Cortex of kidney (tissue), 1 donor: ENCODE measurements at places on chromosomes 1 and 21.

GRCh38 chr1:109535481-109535880 lies 4.2 kb upstream of the GPR61 start:
- no peak for DNase-seq

DNA sequence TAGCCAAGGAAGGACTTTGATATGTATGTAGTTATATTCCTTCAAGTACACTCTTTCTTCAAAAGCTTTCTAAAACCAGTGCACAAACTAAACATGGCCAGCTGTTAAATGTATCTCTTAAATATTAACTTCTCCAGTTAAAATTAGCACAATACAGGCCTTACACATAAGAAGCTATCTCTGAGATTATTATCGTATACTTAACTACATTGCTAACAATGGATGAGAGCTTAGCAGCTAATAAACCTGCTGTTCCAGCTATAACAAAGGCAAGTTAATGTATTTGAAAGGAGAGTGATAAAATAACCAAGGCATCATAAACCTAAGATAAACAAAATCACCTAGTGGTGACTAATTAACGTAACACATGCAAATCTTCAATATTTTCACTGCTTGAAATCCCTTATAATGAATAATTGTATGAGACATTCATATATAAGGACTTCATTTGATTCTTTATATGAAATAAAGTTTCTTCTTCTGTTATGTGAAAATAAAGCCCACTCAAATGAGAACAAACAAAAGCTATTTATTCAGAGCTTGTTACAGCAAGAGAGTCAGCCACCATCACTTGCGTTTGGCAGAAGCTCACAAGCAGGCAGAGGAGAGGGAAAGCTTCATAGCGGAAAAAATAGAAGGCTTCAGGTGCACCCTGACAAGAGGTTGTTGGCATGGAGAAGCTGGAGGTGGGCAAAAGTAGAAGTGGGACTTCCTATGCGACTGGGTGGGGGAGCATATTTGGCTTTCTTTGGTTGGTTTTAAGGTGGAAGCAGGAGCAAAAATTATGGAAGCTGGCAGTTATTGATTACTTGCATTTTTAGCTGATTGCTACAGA lies 274.1 kb upstream of the CHRM3 start:
- DNase-seq, result no peak

DNA sequence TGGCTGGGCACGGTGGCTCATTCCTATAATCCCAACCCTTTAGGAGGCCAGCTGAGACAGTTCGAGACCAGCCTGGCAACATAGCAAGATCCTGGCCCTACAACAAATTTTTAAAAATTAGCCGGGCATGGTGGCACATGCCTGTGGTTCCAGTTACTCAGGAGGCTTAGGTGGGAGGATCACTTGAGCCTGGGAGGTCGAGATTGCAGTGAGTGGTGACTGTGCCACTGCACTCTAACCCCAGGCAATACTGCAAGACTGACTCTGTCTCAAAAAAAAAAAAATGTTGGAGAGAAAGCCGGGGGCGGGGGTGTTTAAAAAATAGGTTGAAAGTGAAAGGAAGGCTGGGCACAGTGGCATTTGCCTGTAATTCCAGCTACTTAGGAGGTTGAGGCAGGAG lies 16.5 kb downstream of the CLDN19 start:
- DNase-seq, result no peak

- no peak for DNase-seq
Observed at GRCh38 chr1:231931146-231931545, 304.6 kb downstream of the DISC1 start.

DNA sequence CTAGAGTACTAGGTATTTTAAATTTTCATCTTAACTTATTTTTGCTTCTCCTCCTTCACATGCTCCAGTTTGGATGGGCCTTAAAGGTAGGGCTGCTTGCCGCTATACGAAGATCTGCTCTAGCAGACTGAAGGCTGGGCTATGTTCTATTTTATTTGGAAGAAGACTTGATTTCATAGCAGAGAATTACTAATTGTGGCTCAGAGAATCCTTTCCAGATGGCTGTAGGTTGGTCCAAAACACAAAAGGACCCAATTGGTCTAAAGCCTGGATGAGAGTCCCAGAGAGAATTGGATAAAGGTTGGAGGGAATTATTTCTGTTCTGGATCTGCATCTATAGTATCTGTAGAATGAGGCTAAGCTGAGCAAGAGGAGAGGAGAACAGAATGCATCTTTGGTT lies 719.4 kb upstream of the PTBP2 start:
- DNase-seq, result no peak

DNA sequence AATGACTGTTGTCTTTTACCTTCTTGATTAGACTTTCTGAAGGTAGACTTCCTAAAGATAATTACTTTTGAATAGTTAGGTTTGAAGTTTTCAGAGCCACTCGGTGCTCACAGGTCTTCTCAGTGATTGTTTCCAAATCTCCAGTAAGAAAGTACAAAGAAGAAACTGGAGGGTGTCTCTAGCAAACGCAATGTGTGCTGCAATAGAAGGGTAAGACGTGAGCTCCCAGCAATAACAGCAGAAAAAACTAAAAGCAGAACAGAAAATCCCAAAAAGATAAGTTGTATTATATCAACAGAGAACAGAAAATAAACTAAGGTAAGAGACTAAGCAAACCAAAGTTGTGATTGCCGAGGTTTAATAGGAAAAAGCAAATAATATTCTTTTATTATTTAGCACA lies 1.8 kb downstream of the CTTNBP2NL start:
- no peak for DNase-seq

- DNase-seq, result no peak
Observed at GRCh38 chr21:22292144-22292543, 1293.9 kb downstream of the NCAM2 start.

DNA sequence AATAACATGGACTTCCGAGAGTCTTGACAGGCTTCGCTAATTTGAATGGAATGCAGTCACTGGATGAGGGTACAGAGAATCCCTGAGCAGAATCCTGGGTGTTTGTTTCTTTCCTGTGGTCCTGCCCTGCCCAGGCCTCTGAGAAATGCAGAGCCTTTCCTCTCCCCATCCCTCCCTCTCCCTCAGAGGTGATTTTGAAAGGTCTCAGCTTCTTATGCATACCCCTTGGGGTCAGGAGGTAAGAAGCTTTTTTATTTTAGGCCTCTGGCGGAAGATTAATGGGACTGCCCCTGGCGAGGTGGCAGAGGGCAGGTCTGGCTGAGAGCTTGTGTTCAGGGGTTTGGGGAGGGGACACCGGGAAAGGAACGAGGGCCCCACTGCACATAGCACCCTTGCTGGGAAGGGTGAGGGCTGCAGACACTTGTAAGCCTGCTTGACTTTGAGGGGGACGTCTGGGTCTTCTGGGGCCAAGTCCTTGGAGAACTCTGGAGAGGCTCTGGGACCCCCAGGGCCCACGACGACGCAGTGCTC lies 116.5 kb upstream of the SLC45A1 start:
- no peak for DNase-seq

DNA sequence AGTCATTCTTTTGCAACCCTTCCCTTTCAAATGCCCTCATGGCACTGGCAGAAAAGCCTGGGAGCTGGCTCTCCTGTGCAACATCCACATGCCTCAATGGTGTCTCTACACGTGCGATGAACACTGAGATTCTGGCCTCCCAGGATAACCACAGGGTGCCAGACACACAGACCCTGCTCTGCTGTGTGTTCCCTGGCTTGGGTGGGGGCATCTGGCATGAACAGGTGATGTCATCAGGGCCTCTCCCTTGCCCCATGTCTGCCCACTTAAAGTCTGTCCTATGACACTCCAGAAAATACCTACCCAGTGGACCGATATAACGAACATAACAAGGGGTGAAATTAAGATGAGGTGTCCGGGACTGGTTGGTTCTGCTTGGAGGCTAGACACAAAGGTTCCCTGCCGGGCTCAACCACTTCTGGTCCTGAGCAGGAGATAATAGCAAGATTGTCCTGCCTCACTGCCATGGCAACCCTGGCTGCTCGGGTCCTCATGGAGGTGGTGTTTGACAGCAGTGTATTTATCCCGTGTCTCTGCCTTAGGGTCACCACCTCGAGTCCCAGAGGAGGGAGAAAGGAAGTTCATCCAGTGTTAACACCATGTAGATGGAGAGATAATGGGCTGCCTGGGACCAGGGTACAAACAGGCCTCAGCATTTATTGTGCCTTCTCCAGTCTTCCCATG lies 19.3 kb downstream of the INSRR start:
- DNase-seq, result no peak

GRCh38 chr21:44594406-44594916 lies 2.2 kb upstream of the KRTAP10-6 start:
- DNase-seq, result no peak

DNA sequence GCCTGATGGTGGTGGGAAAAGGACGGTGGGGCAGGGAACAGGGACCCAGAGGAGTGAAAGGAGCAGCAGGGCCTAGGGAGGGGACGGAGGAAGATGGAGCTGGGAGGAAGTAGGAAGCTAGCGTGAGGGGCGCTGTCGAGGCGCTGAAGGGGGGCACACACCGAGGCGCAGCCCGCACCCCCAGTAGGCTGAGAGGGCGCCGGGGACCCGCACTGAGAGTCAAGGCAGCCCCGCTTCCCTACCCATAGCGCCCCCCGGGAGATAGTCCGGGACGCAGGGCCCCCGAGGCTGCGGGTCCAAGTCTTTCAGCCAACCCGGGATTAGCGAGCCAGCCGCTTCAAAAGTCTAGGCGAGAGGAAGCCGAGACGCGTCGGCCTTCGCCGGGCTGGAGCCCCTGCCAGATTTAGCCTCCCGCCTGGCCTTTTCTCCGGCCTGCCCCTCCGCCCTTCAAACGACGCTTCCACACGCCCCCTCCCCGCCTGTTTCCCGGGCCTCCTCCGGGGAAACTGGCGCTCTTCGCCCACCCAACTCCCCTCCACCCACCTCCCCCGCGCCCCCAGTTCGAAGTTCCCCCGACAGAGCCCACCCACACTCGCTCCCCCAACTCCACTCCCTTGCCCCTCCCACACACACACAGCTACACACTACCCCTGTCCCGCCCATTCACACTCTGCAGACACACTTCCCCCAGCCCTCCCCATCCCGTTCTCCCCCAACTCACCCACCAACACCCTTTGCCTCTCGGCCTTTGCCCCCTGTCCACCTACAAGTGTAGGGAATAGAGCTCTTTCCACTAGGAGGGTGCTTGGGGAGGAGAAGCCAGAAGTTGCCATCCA lies 7.8 kb upstream of the PROX1 start:
- no peak for DNase-seq

DNA sequence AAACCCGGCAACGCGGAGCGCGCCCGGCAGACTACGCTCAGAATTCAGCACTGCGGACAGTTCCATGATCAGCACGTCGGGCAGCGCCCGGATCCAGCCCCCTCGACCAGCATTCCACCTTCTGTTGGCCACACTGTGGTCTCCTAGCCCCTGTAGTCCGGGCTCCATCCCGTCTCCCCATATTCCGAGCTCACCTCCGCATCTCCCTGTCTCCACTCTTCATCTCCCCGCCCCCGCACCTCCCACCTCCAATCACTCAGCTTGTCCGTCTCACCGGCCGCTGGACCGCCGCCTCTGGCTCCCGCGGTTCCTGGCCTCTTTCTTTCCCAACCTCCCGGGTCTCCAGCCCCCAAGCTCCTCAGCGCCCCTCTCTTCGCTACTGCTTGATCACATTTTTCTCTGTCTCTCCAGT lies 500 bp downstream of the EPHA10 start:
- DNase-seq, result no peak

DNA sequence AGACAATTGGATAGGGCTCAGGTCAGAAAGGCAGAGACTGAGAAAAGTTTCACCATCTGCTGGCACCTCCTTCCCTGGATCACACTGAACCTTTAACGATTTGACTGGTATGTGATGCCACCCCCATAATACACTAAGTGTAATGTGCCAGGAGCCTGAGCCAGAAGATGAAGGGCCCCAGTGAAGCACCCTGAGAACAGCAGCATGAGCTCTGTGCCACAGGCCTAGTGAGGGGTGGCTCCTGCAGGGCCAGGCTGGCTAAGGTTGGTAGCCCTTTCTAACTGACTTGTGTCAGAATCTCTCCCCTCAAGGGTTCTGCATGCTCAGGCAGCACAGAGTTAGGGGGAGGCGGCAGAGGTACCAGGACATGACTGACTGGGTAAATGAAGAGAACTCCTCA lies 38.9 kb downstream of the ARHGEF11 start:
- no peak for DNase-seq

DNA sequence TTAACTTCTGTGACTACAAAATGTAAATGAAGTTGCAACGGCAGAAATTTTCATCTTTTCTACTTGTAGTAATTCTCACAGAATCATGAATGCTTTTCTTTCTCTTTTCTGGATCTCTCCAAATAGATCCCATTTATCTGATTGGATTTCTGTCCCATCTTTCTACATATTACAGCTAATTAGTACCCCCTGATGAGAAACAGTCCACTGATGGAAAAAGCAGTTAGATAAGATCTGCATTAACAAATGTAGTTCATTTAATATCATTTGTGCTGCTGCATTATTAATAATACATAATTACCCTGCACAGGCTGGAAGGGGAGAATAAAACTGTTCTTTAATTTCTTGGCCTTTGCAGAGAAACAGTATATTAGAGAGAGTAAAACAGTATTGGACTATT lies 289.3 kb downstream of the TTLL7 start:
- no peak for DNase-seq

GRCh38 chr21:29940991-29941390 lies 1.2 kb upstream of the GRIK1 start:
- DNase-seq, result no peak

- no peak for DNase-seq
Observed at GRCh38 chr1:119298687-119299303, 69.8 kb upstream of the HAO2 start.

GRCh38 chr1:96559707-96560596 lies 161.6 kb upstream of the PTBP2 start:
- DNase-seq, result no peak

- no peak for DNase-seq
Observed at GRCh38 chr1:110176299-110176956, 26.1 kb downstream of the SLC6A17 start.

DNA sequence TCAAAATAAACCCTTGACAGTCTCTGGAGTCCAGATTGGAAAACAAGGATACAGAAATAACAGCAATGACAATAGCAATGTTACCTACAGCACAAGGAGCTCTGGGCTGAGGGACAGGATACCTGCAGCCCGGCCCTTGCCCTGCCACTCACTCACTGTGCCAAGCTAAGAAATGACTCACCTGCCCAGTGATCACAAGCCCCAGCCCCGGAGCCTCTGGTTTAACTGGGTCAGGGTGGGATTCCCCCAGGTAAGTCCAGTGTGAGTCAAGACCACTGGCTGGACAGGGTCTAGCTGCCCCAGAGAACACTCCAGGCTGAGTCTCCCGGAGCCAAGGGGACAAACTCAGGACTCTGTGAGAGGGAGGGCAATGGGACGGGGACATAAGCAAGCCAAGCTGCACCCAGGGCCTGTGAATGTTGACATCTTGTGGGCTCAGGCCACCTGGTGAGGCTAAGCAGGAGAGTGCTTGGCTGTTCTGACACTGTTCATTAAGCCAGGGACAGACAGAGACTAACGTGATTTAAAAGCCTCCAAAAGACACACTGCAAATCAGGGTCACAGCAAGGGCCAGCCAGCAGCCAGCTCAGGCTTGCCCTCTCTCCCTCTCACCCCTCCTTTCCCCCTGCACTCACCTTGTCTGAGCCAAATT lies 64.1 kb downstream of the MIS18A start:
- no peak for DNase-seq

DNA sequence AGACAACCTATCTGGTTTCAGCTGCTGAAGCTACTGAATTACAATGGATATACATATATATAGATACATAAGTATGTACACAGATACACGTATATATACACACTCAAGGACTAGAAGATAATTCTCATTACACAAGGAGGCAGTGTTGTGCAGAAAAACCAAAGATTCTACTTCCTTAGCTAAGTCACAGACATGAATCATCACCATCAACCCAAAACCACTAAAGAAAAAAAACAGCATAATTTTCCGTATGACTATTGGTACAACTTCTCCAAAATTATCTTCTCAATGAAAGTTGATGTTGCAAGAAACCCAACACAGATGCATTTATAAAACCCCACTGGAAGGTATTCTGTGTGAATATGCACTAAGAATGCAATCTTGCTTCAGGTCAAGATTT lies 36.8 kb upstream of the RPF1 start:
- no peak for DNase-seq
